ENCODE measurements at places on chromosomes 1 and 21.
A peak's percentile ranks its signal among the peaks of the same experiment; 100 is the strongest.

- H3K4me1 ChIP-seq: peaks cover 23% of the 10 kb centered on the region
- peak overlapping the region; percentile 40 for H3K27ac ChIP-seq
- H3K4me3 ChIP-seq: peak overlapping the region; percentile 97
- H3K36me3 ChIP-seq: no peaks in the 10 kb centered on the region
- H3K27me3 ChIP-seq: no peaks in the 10 kb centered on the region
- no peak for DNase-seq
Observed at GRCh38 chr1:228081144-228081543, 1.4 kb upstream of the ARF1 start.

GRCh38 chr1:212976586-212976985 lies 26.2 kb downstream of the VASH2 start:
- H3K4me1 ChIP-seq: no peaks in the 10 kb centered on the region
- DNase-seq: no peak
- no peak overlapping the region for H3K27ac ChIP-seq

DNA sequence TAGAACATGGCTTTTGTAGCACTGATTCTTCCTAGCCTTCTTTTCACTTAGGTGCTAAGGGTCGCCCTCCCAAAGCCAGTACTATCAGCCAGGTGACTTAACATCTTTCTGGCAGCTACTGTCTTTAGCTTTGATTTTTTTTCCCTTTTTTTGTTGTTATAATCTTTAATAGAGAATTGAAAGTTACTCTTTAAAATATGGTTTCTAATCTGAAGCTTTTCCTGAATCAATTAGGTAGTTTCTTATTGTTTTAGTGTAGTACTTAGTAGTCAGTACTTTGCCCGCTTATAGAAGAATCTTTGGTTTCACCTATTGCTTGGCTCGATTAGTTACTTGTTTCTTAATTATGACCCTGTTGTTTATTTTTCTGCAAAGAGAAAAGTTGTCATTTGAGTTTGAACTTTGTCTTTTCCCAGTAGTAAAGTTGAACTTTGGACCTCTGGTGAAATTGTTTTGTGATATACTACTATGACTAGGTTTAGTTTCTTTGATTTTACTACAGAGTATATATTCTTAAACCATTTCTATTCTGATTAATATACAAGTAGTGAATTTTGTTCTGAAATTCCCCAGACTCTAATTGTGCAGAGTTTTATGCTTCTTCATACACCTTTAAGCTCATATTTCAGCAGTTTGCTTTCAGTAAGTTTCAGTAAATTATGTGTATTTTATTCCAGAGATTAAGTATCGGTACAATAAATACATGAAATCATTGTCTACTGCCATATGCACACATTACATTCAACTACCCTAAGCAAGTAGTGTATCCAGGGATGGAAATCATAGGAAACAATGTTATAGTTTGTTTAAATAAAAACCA lies 3.9 kb downstream of the MAGI3 start:
- H3K27ac ChIP-seq: no peak overlapping the region
- DNase-seq: no peak
- H3K4me1 ChIP-seq: peaks cover 20% of the 10 kb centered on the region
- no peak overlapping the region for H3K4me3 ChIP-seq

- peaks cover 24% of the 10 kb centered on the region for H3K36me3 ChIP-seq
- no peaks in the 10 kb centered on the region for H3K4me1 ChIP-seq
- no peak overlapping the region for H3K27ac ChIP-seq
- no peaks in the 10 kb centered on the region for H3K27me3 ChIP-seq
- no peak overlapping the region for H3K4me3 ChIP-seq
Observed at GRCh38 chr1:165668184-165668583, 30.2 kb downstream of the ALDH9A1 start.

DNA sequence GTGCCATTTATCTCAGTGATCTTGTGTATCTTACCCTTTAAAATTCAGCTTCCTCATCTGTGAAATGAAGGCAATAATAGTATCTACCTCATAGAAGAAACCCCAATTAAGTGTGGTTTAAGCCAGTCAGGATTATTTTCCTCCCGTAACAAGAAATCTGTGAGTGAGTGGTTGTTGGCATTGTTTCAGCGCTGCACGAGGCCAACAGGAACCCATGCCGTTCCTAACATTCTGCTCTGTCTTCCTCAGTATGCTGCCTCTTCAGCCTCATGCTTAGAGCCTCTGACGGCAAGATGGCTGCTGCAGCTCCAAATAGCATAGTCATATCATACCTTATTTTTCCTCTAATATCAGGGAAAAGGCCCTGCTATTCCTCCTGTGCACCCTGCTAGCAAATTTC lies 289.7 kb downstream of the TM2D1 start:
- H3K36me3 ChIP-seq: no peaks in the 10 kb centered on the region
- no peak for DNase-seq
- H3K4me1 ChIP-seq: peaks cover 13% of the 10 kb centered on the region
- H3K27me3 ChIP-seq: no peaks in the 10 kb centered on the region

- H3K27me3 ChIP-seq: no peaks in the 10 kb centered on the region
- no peak for DNase-seq
- H3K4me3 ChIP-seq: no peak overlapping the region
- H3K36me3 ChIP-seq: no peaks in the 10 kb centered on the region
- no peak overlapping the region for H3K27ac ChIP-seq
Observed at GRCh38 chr21:28237661-28238060, 755.0 kb downstream of the LTN1 start.

DNA sequence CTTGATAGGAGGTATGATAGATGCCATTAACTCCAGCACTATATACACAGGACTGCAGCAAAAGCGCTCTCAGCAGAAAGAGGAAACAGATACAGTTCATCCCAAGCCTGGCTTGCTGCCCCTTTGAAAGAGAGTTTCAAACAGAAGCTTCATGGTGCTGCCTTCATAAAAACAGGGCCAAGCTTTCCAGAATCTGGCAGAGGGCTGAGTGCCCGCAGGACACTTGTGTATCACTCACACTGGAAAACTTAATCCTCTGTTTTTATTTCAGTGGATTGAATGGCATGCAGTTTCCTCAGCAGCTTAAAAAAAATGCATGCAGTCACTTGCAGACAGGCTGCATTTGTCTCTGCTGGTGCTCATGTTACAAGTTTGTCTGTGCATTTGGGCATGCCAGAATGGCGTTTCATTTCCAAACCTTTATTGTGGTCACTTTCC lies 40.4 kb downstream of the KCNJ15 start:
- no peaks in the 10 kb centered on the region for H3K27me3 ChIP-seq
- H3K27ac ChIP-seq: no peak overlapping the region
- H3K36me3 ChIP-seq: peaks cover 10% of the 10 kb centered on the region
- H3K4me1 ChIP-seq: peaks cover 20% of the 10 kb centered on the region

GRCh38 chr1:14689996-14690615 lies 91.6 kb downstream of the KAZN start:
- H3K27ac ChIP-seq: no peak overlapping the region
- peaks cover 4% of the 10 kb centered on the region for H3K27me3 ChIP-seq
- H3K4me3 ChIP-seq: no peak overlapping the region

GRCh38 chr1:228100822-228101613 lies 2.1 kb downstream of the C1orf35 start:
- H3K4me3 ChIP-seq: peak overlapping the region; percentile 75
- H3K4me1 ChIP-seq: peaks cover 5% of the 10 kb centered on the region
- H3K27me3 ChIP-seq: no peaks in the 10 kb centered on the region
- no peak for DNase-seq
- H3K27ac ChIP-seq: no peak overlapping the region
- H3K36me3 ChIP-seq: peaks cover 32% of the 10 kb centered on the region

GRCh38 chr1:235160383-235160956 lies 580 bp downstream of the RBM34 start:
- peaks cover 8% of the 10 kb centered on the region for H3K36me3 ChIP-seq
- H3K4me1 ChIP-seq: peaks cover 6% of the 10 kb centered on the region
- H3K27me3 ChIP-seq: no peaks in the 10 kb centered on the region
- H3K27ac ChIP-seq: peak overlapping the region; percentile 86
- no peak for DNase-seq

- no peaks in the 10 kb centered on the region for H3K27me3 ChIP-seq
- peaks cover 5% of the 10 kb centered on the region for H3K4me1 ChIP-seq
- no peak overlapping the region for H3K27ac ChIP-seq
- peaks cover 9% of the 10 kb centered on the region for H3K36me3 ChIP-seq
Observed at GRCh38 chr1:232962761-232963745, 12.6 kb downstream of the NTPCR start.

- no peak overlapping the region for H3K27ac ChIP-seq
- no peak overlapping the region for H3K4me3 ChIP-seq
- no peak for DNase-seq
- H3K36me3 ChIP-seq: no peaks in the 10 kb centered on the region
Observed at GRCh38 chr1:49864581-49864980, 159.2 kb downstream of the AGBL4 start.

GRCh38 chr1:112700290-112701226 lies 6.4 kb downstream of the RHOC start:
- peaks cover 29% of the 10 kb centered on the region for H3K36me3 ChIP-seq
- DNase-seq: no peak
- peak overlapping the region; percentile 28 for H3K4me3 ChIP-seq
- H3K27me3 ChIP-seq: no peaks in the 10 kb centered on the region
- peaks cover 63% of the 10 kb centered on the region for H3K4me1 ChIP-seq
- peak overlapping the region; percentile 83 for H3K27ac ChIP-seq

GRCh38 chr1:48939042-48939441 lies 162.4 kb upstream of the BEND5 start:
- H3K4me1 ChIP-seq: no peaks in the 10 kb centered on the region
- DNase-seq: no peak
- H3K36me3 ChIP-seq: no peaks in the 10 kb centered on the region

DNA sequence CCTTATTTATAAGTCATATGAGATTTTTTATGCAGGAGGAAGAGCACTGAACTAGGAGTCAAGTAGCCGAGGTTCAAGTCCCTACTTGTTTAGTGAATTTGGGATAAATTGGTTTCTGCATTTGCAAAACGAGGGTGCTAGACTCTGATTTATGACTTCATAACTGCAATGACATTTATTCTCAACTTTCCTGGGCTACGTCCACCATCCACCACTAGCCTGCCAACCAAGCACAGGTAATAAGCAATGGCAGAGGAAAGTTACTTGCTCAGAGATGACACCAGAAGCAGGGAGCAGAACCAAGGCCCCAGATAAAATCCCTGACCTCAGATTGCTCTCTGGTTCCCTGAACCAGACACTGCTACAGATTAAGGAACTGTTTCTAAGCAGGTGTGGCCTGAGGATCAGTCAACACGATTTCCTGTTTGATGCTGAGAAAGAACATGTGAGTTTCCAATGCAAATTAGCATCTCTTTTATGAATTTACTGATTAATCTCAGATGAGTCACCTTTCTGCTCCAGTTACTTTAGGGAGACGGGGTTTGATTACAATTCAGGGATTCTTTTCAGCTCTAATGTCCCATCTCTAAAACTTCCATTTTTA lies 52.7 kb downstream of the PLPP3 start:
- DNase-seq: no peak
- no peaks in the 10 kb centered on the region for H3K36me3 ChIP-seq
- no peak overlapping the region for H3K4me3 ChIP-seq
- no peaks in the 10 kb centered on the region for H3K27me3 ChIP-seq
- peaks cover 7% of the 10 kb centered on the region for H3K4me1 ChIP-seq

- no peaks in the 10 kb centered on the region for H3K36me3 ChIP-seq
- H3K27ac ChIP-seq: no peak overlapping the region
- DNase-seq: no peak
- peaks cover 3% of the 10 kb centered on the region for H3K27me3 ChIP-seq
Observed at GRCh38 chr1:38746402-38746935, 113.1 kb downstream of the RRAGC start.

GRCh38 chr1:83064589-83065242 lies 934.2 kb downstream of the TTLL7 start:
- DNase-seq: no peak
- no peak overlapping the region for H3K27ac ChIP-seq
- no peaks in the 10 kb centered on the region for H3K4me1 ChIP-seq
- H3K36me3 ChIP-seq: no peaks in the 10 kb centered on the region
- H3K4me3 ChIP-seq: no peak overlapping the region

- no peaks in the 10 kb centered on the region for H3K27me3 ChIP-seq
- no peaks in the 10 kb centered on the region for H3K4me1 ChIP-seq
- H3K27ac ChIP-seq: no peak overlapping the region
- no peak overlapping the region for H3K4me3 ChIP-seq
Observed at GRCh38 chr1:2927393-2928360, 93.6 kb upstream of the ACTRT2 start.

GRCh38 chr1:161106431-161106830 lies 8.3 kb downstream of the KLHDC9 start:
- no peaks in the 10 kb centered on the region for H3K27me3 ChIP-seq
- H3K27ac ChIP-seq: no peak overlapping the region
- no peak for DNase-seq
- H3K4me1 ChIP-seq: peaks cover 11% of the 10 kb centered on the region
- H3K36me3 ChIP-seq: peaks cover 25% of the 10 kb centered on the region

GRCh38 chr1:156845055-156845952 lies 13.6 kb downstream of the INSRR start:
- no peak overlapping the region for H3K4me3 ChIP-seq
- peaks cover 2% of the 10 kb centered on the region for H3K4me1 ChIP-seq
- H3K27me3 ChIP-seq: peaks cover 71% of the 10 kb centered on the region

- DNase-seq: no peak
- H3K36me3 ChIP-seq: no peaks in the 10 kb centered on the region
- no peak overlapping the region for H3K4me3 ChIP-seq
- no peak overlapping the region for H3K27ac ChIP-seq
Observed at GRCh38 chr21:8991088-8991907, 1530.1 kb upstream of the TPTE start.

GRCh38 chr1:215489771-215490565 lies 77.1 kb upstream of the KCTD3 start:
- no peak overlapping the region for H3K4me3 ChIP-seq
- no peaks in the 10 kb centered on the region for H3K36me3 ChIP-seq
- no peaks in the 10 kb centered on the region for H3K27me3 ChIP-seq
- DNase-seq: no peak

DNA sequence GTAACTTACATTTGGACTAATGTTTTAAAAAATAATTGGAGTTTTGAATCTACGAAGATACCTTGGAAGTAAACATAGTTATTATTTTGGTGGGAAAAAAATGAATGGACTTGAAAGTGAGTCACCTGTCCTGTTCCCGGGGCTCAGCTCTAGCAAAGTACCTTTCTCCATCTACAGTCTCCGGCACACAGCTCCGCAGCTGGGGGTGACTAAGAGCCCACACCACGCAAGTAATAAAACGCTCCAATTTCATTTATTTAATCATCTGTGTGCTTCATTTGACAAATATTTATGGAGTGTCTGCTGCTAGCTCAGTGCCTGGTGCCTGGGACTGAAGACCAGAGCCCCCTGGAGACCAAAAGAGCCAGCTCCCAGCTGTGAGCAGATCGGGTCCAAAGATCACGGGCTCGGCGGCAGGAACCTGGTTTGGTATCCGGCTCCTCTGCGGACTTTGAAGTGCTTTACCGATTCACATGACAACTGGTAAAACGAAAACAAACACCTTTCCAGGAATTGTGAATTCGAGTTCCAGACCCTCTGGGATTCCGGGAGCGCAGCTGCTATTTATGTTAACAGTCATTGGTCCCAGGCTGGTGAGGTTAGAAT lies 1.7 kb upstream of the RIPK4 start:
- H3K36me3 ChIP-seq: no peaks in the 10 kb centered on the region
- peak overlapping the region; percentile 94 for H3K27ac ChIP-seq
- H3K27me3 ChIP-seq: no peaks in the 10 kb centered on the region
- peaks cover 39% of the 10 kb centered on the region for H3K4me1 ChIP-seq
- H3K4me3 ChIP-seq: peak overlapping the region; percentile 10
- peak; percentile 79 for DNase-seq

DNA sequence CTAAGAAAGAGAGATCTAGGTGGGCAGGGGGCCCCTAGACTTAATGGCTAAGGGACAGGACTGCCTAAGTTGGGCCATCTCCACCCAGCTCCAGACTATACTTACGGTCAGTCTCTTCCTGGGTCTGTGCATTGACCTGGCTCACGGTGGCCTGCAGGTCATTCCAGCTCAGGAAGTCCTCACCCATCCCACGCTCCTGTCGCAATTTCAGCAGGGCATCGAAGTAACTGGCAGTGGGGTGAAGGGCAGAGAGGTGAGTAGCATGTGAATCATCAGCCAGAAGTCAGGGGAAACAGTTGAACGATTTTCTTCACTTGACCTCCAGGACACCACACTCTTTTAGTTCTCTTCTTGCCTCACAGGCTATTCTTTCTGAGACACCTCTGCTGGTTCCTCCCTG lies 20.5 kb downstream of the IQGAP3 start:
- H3K4me1 ChIP-seq: peaks cover 2% of the 10 kb centered on the region
- no peak overlapping the region for H3K4me3 ChIP-seq
- DNase-seq: no peak
- peaks cover 4% of the 10 kb centered on the region for H3K36me3 ChIP-seq
- H3K27me3 ChIP-seq: no peaks in the 10 kb centered on the region
